Thymus (tissue), 14 donors: ENCODE measurements at places on chromosomes 16 and 17.
A peak's percentile ranks its signal among the peaks of the same experiment; 100 is the strongest.

GRCh38 chr17:81256616-81257015, 17.5 kb downstream of the NDUFAF8 start:
- H3K27ac ChIP-seq = no peak overlapping the region
- DNase-seq = no peak
- no peak overlapping the region for H3K4me3 ChIP-seq
- H3K36me3 ChIP-seq = peaks cover 83% of the 10 kb centered on the region
- H3K4me1 ChIP-seq = peaks cover 4% of the 10 kb centered on the region
- H3K27me3 ChIP-seq = no peaks in the 10 kb centered on the region

DNA sequence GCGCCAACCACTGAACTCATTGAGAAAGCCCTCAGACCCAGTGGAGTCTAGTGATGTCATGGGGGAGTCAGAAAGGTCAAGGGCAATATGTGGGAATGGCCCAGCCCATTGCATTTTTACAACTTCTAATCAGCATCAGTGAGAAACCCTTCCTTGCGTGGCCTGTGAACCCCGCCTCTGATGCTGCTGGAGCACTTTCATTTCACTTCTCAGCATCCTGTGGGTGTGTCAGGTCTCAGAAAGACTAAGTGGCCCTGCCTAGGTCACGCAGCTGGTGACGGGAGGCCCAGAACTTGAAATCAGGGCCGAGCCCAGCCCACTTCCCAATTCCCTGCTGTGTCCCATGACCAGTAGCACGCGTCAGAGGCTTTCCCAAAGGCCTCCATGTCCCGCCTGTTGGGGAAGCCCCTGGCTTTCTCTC, 6.1 kb downstream of the DNAI2 start:
- H3K27ac ChIP-seq = no peak overlapping the region
- peaks cover 32% of the 10 kb centered on the region for H3K4me1 ChIP-seq
- H3K36me3 ChIP-seq = no peaks in the 10 kb centered on the region
- H3K27me3 ChIP-seq = no peaks in the 10 kb centered on the region

DNA sequence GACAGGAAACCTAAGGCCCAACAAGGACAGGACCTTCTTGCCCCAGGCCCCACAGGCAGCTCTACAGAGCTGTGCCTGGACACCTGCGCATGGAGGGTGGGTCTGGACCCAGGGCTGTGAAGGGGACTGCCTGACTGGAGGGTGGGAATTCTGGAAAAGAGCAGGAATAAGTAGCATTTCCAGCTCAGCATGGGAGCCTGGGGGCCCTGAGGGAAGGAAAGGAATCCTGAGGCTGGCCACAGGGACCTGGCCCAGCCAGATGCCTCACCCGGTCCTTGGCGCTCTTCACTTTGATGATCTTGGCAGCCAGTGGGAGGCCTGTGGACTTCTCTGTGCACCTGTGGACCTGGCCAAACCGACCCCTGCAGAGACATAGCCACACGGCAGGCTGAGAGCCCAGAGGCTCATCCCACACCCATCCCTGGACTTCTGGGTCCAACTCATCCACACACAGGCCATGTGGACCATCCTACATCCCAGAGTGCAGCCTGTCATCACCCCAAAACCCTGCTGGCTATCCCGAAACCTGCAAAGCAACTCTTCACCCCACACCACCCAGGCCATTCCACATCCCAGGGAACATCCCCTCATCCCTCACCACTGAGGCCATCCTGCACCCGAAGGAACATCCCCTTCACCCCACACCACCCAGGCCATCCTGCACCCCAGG, 18.7 kb downstream of the MYLK3 start:
- no peaks in the 10 kb centered on the region for H3K36me3 ChIP-seq
- no peaks in the 10 kb centered on the region for H3K4me1 ChIP-seq
- DNase-seq = no peak
- H3K27ac ChIP-seq = no peak overlapping the region
- H3K4me3 ChIP-seq = no peak overlapping the region
- no peaks in the 10 kb centered on the region for H3K27me3 ChIP-seq

GRCh38 chr16:20401475-20402016, 3.0 kb downstream of the PDILT start:
- no peak overlapping the region for H3K27ac ChIP-seq
- H3K4me3 ChIP-seq = no peak overlapping the region
- no peaks in the 10 kb centered on the region for H3K27me3 ChIP-seq
- H3K4me1 ChIP-seq = no peaks in the 10 kb centered on the region

DNA sequence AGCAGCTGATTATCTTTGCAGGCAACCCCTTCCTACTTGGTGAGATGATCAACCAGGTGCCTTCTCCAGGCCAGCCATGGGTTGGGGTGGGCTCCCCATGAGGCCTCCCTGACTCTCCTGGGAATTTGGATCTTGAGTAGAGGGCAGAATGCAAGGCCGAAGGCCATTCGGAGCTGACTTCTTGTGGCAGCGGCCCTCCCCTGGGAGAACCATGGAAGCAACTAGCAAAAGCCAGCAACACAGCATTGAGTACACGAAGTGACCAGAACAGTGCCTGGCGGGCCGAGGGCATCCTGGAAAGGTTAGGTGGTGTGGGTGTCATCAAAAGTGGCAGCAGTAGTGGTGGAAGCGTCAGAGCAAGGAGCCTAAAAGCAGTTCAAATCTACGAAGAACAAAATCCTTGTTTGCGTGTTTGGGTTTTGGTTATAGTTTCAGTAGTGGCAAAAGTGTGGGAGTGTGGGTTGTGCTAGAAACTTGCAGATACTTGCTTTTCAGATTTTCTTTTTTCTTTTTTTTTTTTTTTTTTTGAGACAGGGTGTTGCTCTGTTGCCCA, 2.0 kb upstream of the ALDH3A1 start:
- DNase-seq = no peak
- peaks cover 45% of the 10 kb centered on the region for H3K27me3 ChIP-seq
- H3K4me1 ChIP-seq = peaks cover 2% of the 10 kb centered on the region
- no peaks in the 10 kb centered on the region for H3K36me3 ChIP-seq
- no peak overlapping the region for H3K27ac ChIP-seq
- no peak overlapping the region for H3K4me3 ChIP-seq

GRCh38 chr16:70157105-70157476, 16.5 kb upstream of the CLEC18C start:
- no peak for DNase-seq
- H3K4me1 ChIP-seq = no peaks in the 10 kb centered on the region
- no peaks in the 10 kb centered on the region for H3K27me3 ChIP-seq
- H3K27ac ChIP-seq = no peak overlapping the region
- H3K4me3 ChIP-seq = no peak overlapping the region

- H3K27ac ChIP-seq = no peak overlapping the region
- no peaks in the 10 kb centered on the region for H3K36me3 ChIP-seq
Observed at GRCh38 chr16:58843675-58844074, 109.6 kb upstream of the GOT2 start.

- no peak for DNase-seq
- no peak overlapping the region for H3K4me3 ChIP-seq
- peaks cover 8% of the 10 kb centered on the region for H3K27me3 ChIP-seq
- no peak overlapping the region for H3K27ac ChIP-seq
Observed at GRCh38 chr17:19372866-19373504, 5.3 kb upstream of the MAPK7 start.

DNA sequence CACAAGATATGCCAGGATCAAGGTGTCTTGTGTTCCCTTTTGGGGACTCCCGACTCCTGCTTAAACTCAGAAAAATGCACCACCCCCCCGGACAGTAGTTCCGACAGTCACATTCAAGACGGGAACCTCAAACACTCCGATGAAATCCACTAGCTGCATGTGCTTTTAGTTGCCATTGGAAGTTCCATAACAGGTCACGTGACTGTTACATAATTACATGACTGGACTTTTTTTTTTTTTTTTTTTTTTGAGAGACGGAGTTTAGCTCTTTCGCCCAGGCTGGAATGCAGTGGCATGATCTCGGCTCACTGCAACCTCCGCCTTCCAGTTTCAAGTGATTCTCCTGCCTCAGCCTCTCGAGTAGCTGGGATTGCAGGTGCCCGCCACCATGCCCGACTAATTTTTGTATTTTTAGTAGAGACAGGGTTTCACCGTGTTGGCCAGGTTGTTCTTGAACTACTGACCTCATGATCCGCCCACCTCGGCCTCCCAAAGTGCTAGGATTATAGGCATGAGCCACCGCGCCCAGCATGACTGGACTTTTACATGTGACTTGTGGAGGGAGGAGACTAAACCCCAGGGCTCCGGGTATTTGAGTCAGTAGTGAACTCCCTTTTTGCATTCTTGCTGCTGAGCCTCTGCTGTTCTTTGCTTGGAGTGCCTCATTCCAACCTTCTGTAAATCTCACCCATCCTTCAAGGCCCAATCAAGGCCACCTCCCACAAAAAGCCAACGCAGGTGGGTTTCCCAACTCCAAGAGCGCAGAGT, 1.6 kb downstream of the SIRT7 start:
- peaks cover 15% of the 10 kb centered on the region for H3K4me1 ChIP-seq
- peak overlapping the region; percentile 89 for H3K4me3 ChIP-seq
- H3K27ac ChIP-seq = no peak overlapping the region
- peaks cover 53% of the 10 kb centered on the region for H3K36me3 ChIP-seq
- no peak for DNase-seq
